HCT116 (cell line): ENCODE measurements at places on chromosomes 4 and X. TPM values are rescaled to one million over a fixed set of nuclear protein-coding genes. Genes with fewer than 3 reads are reported as not detected.

DNA sequence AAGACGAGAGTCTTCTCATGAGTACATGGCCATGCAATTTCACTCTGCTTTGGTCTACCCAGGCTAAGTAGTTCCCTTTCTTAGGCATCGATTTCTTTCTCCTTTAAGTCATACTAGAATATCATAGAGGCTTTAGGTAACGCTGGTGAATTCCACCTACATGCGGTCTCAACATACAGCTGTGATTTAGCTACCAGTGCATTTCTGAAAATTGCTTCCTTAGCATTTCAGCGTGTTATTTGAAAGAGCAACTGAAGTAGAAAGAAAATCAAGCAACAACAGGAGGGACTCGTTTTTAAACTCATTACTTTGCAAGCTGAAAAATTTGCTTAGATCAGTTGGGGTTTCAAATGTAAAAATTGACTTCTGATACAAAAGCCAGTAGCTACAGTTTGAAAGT lies 48.1 kb upstream of the RASGEF1B start:
- DNase-seq, result no peak
- H3K27ac ChIP-seq, result no peak overlapping the region
- no peak overlapping the region for H3K4me3 ChIP-seq
- no peaks in the 10 kb centered on the region for H3K4me1 ChIP-seq
- no peaks in the 10 kb centered on the region for H3K36me3 ChIP-seq
- H3K27me3 ChIP-seq, result peaks cover 11% of the 10 kb centered on the region; the same call in 1 of the 2 replicates

GRCh38 chr4:155591738-155592143 lies 74.9 kb upstream of the GUCY1A1 start:
- no peak overlapping the region for H3K4me3 ChIP-seq
- no peak overlapping the region for H3K27ac ChIP-seq
- H3K36me3 ChIP-seq, result no peaks in the 10 kb centered on the region
- DNase-seq, result no peak
- no peaks in the 10 kb centered on the region for H3K4me1 ChIP-seq
- H3K27me3 ChIP-seq, result no peaks in the 10 kb centered on the region

- no peaks in the 10 kb centered on the region for H3K4me1 ChIP-seq
- H3K36me3 ChIP-seq, result no peaks in the 10 kb centered on the region
- no peak for DNase-seq
- no peaks in the 10 kb centered on the region for H3K27me3 ChIP-seq
- H3K27ac ChIP-seq, result no peak overlapping the region
These were observed 95.7 kb downstream of the SH2D1A start for GRCh38 chrX:124441971-124442590.

DNA sequence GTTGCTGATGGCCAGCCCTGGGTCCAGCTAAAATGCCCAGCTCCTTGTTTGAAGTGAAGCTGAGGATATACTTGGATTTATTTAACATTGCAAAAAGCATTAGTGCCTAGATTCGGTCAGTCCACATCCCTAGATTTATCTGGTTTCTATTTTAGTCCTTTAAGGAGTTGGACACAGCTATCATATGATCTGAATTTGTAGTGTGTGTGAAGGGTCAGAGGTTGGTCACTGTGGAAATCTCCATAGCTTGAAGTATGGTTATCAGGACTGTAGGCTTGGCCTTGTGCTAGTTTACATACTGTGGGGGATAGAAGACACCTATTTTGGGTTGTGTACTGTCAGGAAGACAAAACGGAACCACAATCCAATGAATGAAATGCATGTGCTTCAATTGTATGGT lies 28.8 kb downstream of the NLGN3 start:
- H3K4me1 ChIP-seq, result no peaks in the 10 kb centered on the region
- H3K27me3 ChIP-seq, result no peaks in the 10 kb centered on the region
- no peak for DNase-seq
- no peak overlapping the region for H3K27ac ChIP-seq
- H3K4me3 ChIP-seq, result no peak overlapping the region

- H3K27ac ChIP-seq, result no peak overlapping the region
- no peaks in the 10 kb centered on the region for H3K36me3 ChIP-seq
- H3K4me3 ChIP-seq, result no peak overlapping the region
- no peak for DNase-seq
These were observed 3.6 kb upstream of the WDR19 start for GRCh38 chr4:39178706-39179105.

- no peaks in the 10 kb centered on the region for H3K4me1 ChIP-seq
- DNase-seq, result no peak
- H3K27ac ChIP-seq, result no peak overlapping the region
- H3K36me3 ChIP-seq, result no peaks in the 10 kb centered on the region
These were observed 432.3 kb downstream of the GALNTL6 start for GRCh38 chr4:172245516-172245915.

DNA sequence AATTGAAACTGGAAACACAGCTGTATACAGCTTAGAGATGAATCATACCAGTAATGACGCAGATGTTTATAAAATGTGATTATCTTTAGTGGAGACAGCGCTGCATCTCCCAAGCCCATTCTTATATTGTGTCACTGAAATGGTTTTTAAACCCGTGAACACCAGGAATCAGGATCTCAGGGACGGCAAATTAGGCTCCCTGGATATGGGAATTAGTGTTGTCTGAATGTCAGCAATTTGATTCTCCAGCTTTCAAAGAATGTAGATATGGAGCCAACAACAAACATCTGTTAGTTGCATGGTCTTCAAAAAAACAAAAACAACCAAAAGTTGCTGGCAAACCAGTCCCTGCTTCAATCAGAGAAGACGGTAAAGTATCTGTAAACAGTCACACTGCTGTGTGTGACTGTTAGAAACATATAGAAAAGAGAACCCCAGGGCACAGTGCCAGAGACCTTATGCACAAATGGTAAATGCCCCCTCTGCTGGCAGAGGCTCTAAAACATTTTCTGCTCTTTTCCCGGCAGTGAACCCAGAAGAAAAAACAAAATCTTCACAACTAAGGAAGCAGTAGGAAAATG lies 351.9 kb upstream of the FTHL17 start:
- no peaks in the 10 kb centered on the region for H3K36me3 ChIP-seq
- no peaks in the 10 kb centered on the region for H3K4me1 ChIP-seq
- no peak overlapping the region for H3K4me3 ChIP-seq

GRCh38 chr4:116668190-116668589 lies 417.2 kb downstream of the TRAM1L1 start:
- DNase-seq, result no peak
- no peak overlapping the region for H3K4me3 ChIP-seq
- H3K27me3 ChIP-seq, result no peaks in the 10 kb centered on the region
- H3K27ac ChIP-seq, result no peak overlapping the region
- H3K4me1 ChIP-seq, result no peaks in the 10 kb centered on the region
- no peaks in the 10 kb centered on the region for H3K36me3 ChIP-seq

GRCh38 chrX:16586377-16587112 lies 63.4 kb upstream of the S100G start:
- H3K4me1 ChIP-seq, result no peaks in the 10 kb centered on the region
- H3K4me3 ChIP-seq, result no peak overlapping the region
- no peak overlapping the region for H3K27ac ChIP-seq
- DNase-seq, result no peak
- no peaks in the 10 kb centered on the region for H3K27me3 ChIP-seq
- no peaks in the 10 kb centered on the region for H3K36me3 ChIP-seq

- H3K4me1 ChIP-seq, result no peaks in the 10 kb centered on the region
- H3K27ac ChIP-seq, result no peak overlapping the region
- H3K27me3 ChIP-seq, result no peaks in the 10 kb centered on the region
- no peak overlapping the region for H3K4me3 ChIP-seq
- H3K36me3 ChIP-seq, result no peaks in the 10 kb centered on the region
These were observed 87.4 kb downstream of the CBLL2 start for GRCh38 chrX:22360129-22360528.

DNA sequence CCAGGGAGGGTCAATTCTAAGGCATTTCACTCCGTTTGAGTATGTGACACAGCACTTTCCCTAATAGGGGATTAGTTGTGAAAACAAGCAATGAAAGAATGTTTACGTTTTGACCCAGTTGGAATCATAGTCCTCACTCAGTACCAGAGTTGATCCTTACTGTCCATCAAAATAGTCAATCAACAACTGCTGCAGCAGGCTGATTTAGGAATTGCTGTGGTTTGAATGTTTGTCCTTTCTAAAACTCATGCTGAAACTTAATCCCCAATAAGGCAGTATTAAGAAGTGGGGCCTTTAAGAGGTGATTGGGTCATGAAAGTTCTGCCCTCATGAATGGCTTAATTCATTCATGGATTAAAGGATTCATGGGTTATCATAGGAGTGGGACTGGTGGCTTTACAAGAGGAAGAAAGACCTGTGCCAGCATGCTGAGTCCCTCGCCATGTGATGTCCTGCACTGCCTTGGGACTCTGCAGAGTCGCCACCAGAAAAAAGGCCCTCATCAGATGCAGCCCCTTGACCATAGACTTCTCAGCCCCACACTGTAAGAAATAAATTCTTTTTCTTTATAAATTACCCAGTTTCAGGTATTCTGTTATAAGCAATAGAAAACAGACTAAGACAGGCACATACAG lies 3.1 kb upstream of the FBXL5 start:
- no peak overlapping the region for H3K27ac ChIP-seq
- no peaks in the 10 kb centered on the region for H3K27me3 ChIP-seq
- DNase-seq, result no peak

- H3K27ac ChIP-seq, result no peak overlapping the region
- no peaks in the 10 kb centered on the region for H3K27me3 ChIP-seq
- H3K4me1 ChIP-seq, result peaks cover 6% of the 10 kb centered on the region; the same call in 1 of the 2 replicates
- DNase-seq, result no peak
- no peaks in the 10 kb centered on the region for H3K36me3 ChIP-seq
These were observed 5.8 kb upstream of the TET2 start for GRCh38 chr4:105140684-105141490.

GRCh38 chr4:23878912-23879732 lies 10.7 kb downstream of the PPARGC1A start:
- no peak overlapping the region for H3K4me3 ChIP-seq
- no peaks in the 10 kb centered on the region for H3K4me1 ChIP-seq
- DNase-seq, result no peak
- H3K36me3 ChIP-seq, result no peaks in the 10 kb centered on the region

DNA sequence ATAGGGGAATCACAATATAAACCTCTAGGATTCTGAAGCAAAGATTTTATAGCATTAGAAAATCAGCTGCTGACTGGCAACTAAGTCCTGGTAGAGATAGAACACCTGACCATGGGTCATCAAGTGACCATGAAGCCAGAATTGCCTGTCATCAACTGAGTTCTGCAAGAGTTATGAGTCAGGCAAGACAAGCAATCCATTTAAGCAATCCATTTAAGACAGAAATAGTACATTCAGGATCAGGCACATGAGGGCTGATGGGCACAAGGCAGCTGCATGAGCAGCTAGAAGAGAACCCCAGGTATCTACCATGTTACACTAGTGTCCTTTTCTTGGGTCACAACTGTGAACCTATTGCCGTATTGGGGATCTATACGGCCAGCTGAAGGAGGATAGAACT lies 98.9 kb downstream of the SPRY1 start:
- H3K27ac ChIP-seq, result no peak overlapping the region
- no peaks in the 10 kb centered on the region for H3K4me1 ChIP-seq
- H3K36me3 ChIP-seq, result no peaks in the 10 kb centered on the region

DNA sequence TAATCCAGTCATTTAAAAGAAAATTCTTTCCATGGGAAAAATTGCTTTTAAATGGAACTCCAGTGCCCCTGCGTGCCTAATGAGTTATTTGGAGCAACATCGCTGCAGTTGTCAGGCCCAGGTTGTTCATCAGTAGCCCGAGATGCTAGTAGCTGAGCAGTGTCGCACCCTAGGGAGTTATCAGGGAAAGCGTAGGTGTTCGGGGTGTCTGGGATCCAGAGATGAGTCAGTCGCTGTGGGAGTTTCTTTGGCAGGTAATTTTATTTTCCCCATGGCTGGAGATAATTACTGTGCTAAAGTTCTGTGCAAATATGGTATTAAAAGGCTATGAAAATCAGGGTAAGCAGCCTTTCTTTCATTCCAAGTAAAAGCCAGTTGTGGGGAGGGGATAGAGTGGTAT lies 49.4 kb downstream of the ANXA3 start:
- peaks cover 6% of the 10 kb centered on the region; the same call in 1 of the 2 replicates for H3K36me3 ChIP-seq
- H3K27me3 ChIP-seq, result no peaks in the 10 kb centered on the region
- no peaks in the 10 kb centered on the region for H3K4me1 ChIP-seq
- no peak overlapping the region for H3K4me3 ChIP-seq

DNA sequence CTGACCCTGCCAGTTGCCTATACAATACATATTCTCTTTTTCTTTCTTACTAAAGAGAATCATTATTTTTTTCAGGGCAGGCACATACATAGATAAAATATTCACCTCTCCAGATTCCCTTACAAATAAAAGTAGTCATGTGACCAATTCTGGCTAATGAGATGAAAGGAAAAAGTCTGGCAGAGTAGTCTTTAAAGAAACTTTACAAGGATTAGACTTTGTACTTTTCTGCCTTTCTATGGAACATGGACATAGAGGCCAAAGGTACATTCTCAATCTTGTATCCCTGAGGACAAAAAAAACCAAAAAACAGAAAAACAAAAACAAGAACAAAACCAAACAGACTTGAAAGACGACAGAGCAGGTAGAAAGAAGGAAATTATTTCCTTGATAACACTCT lies 75.6 kb downstream of the DCK start:
- H3K27ac ChIP-seq, result no peak overlapping the region
- no peaks in the 10 kb centered on the region for H3K4me1 ChIP-seq
- H3K36me3 ChIP-seq, result no peaks in the 10 kb centered on the region
- DNase-seq, result no peak
- no peak overlapping the region for H3K4me3 ChIP-seq

GRCh38 chr4:165963621-165964020 lies 90.6 kb downstream of the TLL1 start:
- H3K27ac ChIP-seq, result no peak overlapping the region
- DNase-seq, result no peak
- H3K36me3 ChIP-seq, result no peaks in the 10 kb centered on the region
- H3K4me1 ChIP-seq, result peaks cover 13% of the 10 kb centered on the region
- no peaks in the 10 kb centered on the region for H3K27me3 ChIP-seq

DNA sequence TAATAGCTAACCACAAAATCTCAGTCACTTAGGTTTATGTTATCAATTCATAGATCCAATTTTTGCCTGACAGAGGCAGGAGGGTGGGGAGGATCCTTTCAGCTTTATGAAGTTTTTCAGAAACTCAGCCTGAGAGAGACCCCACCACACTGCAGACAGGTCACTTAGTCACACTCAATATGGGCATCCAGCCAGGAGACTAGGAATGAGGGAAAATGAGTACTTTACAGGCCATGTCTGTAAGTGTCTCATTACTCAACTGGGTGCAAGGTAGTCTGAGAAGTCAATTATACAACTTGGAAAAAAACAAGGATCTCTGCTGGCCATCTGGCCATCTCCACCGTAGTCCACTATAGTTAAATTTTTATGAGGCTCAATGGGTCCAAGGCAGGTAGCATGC lies 365.9 kb downstream of the INPP4B start:
- DNase-seq, result no peak
- no peaks in the 10 kb centered on the region for H3K36me3 ChIP-seq
- no peaks in the 10 kb centered on the region for H3K27me3 ChIP-seq
- no peak overlapping the region for H3K27ac ChIP-seq
- H3K4me1 ChIP-seq, result peaks cover 17% of the 10 kb centered on the region

GRCh38 chr4:25783943-25784342 lies 78.8 kb downstream of the SEL1L3 start:
- H3K4me3 ChIP-seq, result no peak overlapping the region
- no peak for DNase-seq
- H3K36me3 ChIP-seq, result peaks cover 6% of the 10 kb centered on the region; the same call in 1 of the 2 replicates

Gene PAGE5
- total RNA-seq, result not detected

Gene NSD2
- total RNA-seq, result 145 TPM

Gene DRD5
- not detected for total RNA-seq

Gene TRPC3
- total RNA-seq, result 0.25 TPM

Gene ENPEP
- total RNA-seq, result 4.5 TPM

Gene SULT1B1
- 0.10 TPM for total RNA-seq

Gene FAM47A
- not detected for total RNA-seq

Gene SFRP2
- total RNA-seq, result 0.22 TPM
